ENCODE measurements at places on chromosomes 6 and 20. TPM values are rescaled to one million over a fixed set of nuclear protein-coding genes. Genes with fewer than 3 reads are reported as not detected.

The SLC26A8 gene
- total RNA-seq = 5.7 TPM

The PTK7 gene
- total RNA-seq = 16.7 TPM

The ENPP3 gene
- total RNA-seq = 0.41 TPM

The MLN gene
- total RNA-seq = not detected

The PERP gene
- total RNA-seq = 1.6 TPM

The TRIM31 gene
- not detected for total RNA-seq

The ECT2L gene
- 0.82 TPM for total RNA-seq

The CLVS2 gene
- 34.2 TPM for total RNA-seq

The PGC gene
- under 0.01 TPM for total RNA-seq

The TTLL9 gene
- total RNA-seq = 1.2 TPM

The TFEB gene
- total RNA-seq = 1.6 TPM

The UBD gene
- not detected for total RNA-seq

The RBM24 gene
- total RNA-seq = 31.4 TPM

The RAET1G gene
- not detected for total RNA-seq

The LHFPL5 gene
- total RNA-seq = 0.82 TPM

The COL11A2 gene
- total RNA-seq = 1.2 TPM

DNA sequence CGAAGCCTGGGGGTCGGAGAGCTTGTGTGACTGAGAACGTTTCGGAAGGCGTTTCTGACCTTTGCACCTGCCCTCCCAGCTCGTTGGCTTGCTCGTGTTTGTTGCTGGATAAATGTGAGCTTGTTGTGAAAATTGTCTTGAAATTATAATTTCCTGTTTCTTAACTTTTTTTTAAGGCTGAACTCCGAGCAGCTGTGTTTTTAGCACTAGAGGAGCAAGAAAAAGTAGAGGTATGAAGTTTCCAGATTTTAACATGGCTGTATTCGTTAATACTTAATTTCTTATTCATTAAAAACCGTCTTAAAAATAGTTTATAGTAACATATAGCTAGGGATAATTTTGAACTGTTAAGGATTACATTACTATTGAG, 672 bp downstream of the CEP43 start:
- no peak for DNase-seq

GRCh38 chr6:91303326-91303725, 716.5 kb upstream of the MAP3K7 start:
- no peak for DNase-seq

GRCh38 chr6:28673787-28674671, 148.3 kb downstream of the GPX5 start:
- no peak for DNase-seq

DNA sequence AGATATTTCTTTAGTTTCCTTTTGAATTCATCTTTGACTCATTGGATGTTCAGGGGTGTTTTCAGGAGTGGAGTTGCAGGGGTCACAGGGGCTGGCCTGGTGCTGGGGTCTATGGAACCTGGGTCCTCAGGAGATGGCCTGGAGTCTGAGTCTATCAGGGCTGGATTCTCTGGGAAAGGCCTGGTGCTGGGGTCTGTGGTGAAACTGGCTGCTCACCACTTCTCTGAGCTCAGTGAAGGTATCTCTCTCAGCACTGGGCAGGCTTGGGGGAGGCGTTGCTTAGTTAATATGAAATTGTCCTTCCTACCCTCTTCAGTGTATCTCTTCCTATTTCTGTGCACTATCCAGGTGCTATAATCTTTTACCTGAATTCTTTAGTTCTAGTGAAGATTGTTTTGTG, 83.1 kb upstream of the SLC24A3 start:
- no peak for DNase-seq

DNA sequence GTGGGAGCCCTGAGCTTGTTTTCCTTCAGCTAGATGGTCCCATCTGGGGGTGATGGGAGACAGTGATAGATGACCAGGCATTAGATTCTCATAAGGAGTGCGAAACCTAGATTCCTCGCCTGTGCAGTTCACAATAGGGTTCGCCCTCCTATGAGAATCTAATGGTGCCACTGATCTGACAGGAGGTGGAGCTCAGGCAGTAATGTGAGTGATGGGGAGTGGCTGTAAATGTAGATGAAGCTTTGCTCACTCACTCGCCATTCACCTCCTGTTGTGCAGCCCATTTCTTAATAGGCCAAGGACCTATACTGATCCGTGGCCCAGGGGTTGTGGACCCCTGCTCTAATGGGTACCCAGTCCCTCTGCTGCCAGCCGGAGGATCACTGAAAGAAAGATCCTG, 20.7 kb upstream of the KCNB1 start:
- no peak for DNase-seq

DNA sequence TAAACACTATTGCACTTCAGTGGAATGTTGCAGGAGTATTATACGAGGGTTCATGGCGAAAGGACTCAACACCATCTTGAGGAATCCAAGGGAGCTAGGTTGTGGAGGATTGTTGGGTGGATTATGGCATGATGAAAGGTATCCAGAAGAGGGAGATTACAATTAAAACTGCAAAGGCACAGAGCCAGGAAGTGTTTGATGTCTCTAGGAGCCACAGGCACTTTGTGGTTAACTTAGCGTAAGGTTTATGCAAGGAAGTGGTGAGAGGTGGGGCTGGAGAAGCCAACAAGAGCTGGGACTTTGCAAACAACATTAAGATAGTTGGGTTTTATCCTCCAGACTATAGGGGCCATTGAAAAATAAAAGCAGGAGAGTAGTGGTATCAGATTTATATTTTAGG, 86.6 kb upstream of the TPD52L1 start:
- DNase-seq = no peak

DNA sequence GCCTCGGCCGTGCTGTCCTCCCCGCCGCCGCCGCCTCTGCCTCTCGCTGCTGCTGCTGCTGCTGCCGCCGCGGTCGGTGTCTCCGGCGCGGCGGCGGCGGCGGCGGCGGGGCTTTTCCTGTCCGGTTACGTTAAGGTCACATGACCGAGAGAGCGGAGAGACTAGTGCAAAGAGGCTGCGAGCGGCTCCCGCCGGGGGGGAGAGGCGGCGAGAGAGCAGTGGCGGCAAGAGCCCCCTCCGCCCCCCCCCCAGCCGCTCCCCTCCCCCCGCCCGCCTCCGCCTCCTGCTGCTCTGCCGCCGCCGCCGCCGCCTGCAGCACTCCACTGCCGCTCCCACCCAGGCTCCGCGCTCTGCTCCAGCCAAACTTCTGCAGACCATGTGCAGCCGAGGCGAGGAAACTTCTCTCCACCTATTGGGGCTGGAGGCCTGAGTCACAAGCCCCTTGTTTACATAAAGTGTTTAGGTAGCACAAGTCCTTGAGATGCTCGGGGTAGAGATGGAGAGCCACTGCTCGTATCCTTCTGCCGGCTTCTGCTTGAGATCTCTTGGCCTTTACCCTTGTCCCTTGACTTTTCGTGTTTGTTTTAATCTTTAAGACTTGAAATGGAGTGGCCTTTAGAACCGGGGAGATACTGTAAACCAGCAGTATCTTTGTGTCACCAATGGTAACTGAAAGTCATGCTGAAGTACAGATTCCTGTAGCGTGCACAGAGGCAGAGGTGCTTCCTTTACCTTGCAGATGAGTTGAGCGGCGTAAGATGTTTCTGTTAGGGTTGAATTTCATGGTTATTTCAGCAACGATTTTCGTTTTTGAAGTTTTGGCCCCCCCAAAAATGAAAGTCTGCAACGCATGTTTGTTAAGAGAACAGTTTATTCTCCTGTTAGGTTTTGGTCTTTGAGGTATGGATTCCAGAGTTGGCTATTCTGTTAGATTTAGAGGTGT, at the start of gene ZBTB2:
Gene ZBTB2 (minus strand): TSS at position 89 of the 943 bp plus-strand sequence. CDS start 17,922 bp downstream, outside the sequence.
- peak; percentile 78 for DNase-seq

- no peak for DNase-seq
Measured at GRCh38 chr20:48483334-48484066, 344.3 kb downstream of the PREX1 start.

DNA sequence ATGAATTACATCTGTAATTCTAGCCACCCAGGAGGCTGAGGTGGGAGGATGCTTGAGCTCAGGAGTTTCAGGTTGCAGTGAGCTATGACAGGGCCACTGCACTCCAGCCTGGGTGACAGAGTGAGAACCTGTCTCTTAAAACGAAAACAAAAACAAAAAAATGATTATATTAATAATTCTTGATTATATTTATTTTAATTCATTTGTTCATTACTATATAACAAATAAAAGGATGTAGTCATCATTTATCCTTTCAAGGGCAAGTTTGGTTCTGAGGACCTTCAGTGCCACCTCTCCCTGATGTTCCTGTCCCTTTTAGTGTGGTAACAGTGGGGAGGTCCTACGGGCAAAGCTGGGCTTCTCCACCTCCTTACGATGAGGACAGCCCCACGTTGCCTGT, 167.1 kb upstream of the SCGN start:
- DNase-seq = no peak

- DNase-seq = no peak
Measured at GRCh38 chr20:5767493-5768098, 17.4 kb downstream of the SHLD1 start.

DNA sequence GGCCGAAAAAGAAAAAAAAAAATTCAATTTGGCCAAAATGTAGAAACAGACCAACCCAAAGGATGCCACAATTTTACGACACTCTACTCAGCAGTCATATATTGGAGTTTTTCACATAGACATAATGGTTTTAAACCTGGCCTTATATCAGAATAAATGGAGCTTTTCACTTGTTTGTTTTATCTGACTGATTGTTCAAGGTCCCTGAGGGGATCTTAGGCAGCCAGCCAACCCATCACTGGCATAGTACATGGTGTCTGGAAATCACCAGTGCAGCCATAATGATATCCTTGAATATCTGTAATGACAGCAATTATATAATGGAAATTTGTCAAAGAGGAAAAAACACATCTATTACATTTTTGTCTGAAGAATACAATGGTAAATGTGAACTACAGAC, 96.9 kb downstream of the PRSS35 start:
- no peak for DNase-seq

GRCh38 chr6:111667931-111668330, 62.3 kb upstream of the TRAF3IP2 start:
- DNase-seq = no peak

- DNase-seq = no peak
Measured at GRCh38 chr6:43192911-43193310, 10.9 kb downstream of the CUL9 start.

DNA sequence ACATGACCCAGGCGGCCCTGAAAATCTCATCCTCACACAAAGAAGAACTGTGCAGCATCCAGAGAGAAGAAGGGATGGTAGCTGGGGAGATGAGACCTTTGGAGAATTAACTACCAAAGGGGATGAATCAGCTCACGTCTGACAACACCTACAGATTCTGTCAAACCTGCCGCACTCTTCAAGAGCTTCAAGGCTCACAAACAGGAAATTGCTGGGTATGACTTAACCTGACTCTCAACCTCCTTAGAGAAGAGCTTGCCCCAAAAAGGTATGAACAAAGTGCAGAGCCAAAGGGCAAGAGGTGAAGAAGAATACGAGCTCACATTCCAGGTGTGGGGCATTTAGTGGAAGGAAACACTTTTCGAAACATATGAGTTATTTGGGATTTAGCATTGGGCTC, 139.8 kb downstream of the BACH2 start:
- DNase-seq = no peak

DNA sequence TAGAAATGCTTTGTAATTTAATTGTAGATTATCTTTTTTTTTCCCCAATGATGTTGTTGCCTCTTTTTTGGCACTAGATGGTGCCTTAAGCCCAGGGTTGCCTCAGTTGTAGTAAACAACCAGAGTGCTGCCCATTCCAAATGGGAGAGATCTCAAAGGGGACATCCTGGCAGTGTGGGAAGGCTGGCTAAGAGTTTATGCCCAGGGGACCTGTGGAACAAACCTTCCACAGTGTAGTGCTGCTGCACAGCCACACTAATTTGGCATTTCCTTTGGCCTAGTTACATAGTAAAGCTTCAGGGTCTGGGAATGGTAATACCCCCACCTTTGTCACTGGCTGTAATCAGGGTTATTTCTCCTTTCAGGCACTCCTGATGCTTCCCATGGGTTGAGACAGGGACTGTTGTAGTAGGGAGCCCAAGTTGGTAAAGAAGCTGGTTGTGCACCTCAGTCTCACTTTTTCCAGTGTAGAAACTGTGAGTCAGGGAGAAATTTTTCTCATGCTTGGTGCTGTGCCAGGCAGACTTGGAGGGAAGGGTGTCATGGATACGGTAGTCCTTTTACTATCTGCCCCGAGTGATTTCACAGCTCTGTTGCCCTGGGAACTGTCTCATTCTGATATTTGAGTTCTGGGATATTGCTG, 177.8 kb upstream of the ECI2 start:
- DNase-seq = no peak

GRCh38 chr6:114389111-114389510, 46.3 kb upstream of the HS3ST5 start:
- no peak for DNase-seq

DNA sequence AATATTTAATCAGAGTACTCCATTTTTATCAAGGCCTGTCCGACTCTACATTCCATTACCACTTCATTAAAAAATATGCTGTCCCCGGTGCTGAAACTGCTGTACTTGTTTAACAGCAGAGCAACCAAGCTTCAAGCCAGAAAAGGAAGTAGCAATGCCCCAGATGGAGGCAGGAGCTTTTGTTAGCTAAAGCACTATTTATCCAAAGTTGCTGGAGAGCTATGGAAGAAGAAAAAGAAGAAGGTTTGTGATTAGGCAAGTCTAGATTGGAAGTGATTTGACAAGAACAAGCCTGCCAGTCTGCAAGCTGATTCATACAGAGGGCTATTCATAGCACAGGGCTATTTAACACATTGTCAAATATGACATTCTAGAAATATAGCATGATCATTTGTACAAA, 160.9 kb upstream of the SPTLC3 start:
- DNase-seq = peak; percentile 1

DNA sequence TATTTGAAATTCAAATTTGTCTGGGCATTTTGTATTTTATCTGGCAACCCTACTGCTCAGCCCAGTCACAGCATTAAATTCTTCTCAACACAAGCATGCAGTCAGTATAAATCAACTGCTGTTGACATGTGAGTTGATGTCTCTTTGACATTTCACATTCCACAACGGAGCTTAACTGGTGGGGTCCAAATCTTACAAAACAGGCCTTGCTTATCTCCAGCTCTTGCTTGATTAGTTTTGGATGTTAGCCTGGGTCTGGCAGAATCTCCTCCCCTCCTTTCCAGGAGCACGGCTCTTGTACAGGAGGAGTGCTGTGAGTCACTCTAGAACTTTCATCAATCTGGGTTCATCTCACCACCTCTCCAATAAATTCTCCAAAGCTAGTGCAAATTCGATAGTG, 80.8 kb upstream of the PHACTR1 start:
- DNase-seq = no peak

DNA sequence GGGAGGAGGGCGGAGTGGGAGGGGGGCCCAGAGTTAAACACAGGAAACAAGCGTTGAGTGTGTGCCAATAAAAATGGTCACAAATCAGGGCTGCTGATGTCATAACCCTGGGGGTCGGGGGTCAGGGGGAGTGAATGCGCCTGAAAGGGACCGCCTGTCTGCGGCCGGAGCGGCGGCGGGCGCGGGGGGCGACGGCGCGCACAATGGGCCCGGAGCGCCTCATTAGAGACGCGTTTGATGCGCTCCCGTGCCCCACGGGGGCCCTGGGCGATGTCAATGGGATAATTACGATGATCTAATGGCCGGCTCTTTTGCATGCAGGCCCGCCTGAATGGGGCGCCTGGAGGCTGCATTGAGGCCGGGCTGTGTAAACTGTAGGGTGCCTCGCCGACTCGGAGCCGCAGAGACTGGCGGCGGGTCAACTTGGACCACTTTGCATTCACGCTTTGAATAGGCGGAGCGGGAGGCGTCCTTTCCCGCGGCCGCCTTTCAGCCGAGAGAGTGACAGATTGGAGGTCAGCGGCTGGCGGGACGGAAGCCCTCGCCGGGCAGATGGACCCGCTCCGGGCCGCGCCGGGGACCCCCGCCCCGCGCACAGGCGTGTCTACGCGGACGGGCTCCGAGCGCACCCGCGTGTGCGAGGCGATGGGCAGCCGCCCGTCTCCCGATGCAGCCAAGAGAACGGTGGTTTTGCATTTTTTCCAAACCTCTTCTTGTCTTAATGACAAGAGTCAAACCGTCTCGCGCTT, 296.1 kb downstream of the TFAP2C start:
- peak; percentile 49 for DNase-seq

Data from frontal cortex (tissue), 4 donors.